ENCODE measurements at places on chromosomes 5 and 9.

GRCh38 chr5:1437226-1437829 is 7.9 kb downstream of the SLC6A3 start:
- no peak for DNase-seq

DNA sequence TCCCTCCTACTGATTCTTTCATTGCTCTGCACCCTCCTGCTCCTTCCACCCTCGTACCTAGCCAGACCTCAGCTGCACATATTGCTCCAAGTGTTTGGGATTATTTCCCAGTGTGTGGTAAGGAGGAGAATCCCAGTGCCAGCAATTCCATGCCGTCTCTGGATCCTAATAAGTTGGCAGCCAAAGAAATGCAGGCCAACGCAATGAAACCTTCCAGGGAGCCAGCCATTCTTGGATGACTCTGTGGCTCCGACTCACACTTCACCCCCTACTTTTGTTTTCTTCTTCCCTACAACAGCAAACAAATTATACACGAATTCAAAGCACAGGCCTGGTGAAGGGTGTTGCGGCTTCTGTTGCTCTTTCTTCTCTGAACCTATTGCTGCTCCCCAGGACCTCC is 82.5 kb upstream of the SLC1A3 start:
- no peak for DNase-seq

DNA sequence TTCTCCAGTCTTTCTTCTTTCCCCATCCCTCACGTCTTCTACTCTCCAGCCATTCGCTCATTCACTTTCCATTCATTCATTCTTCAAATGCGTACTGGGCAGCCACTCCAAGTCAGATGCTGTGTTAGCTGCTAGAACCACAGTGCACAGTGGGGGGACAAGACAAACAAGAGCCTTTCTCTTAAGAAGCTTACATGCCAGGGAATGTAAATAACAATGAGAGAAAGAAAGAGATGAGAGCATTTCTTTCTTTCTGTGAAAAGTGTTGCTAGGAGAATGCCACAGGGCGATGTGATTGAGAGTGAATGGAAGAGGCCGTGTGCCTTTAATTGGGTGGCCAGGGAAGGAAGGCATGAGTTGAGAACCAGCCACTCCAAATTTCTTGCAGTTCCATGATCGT is 46.3 kb upstream of the SMIM23 start:
- DNase-seq, result no peak

- DNase-seq, result no peak
Measured at GRCh38 chr5:110053824-110054223, 364.1 kb downstream of the MAN2A1 start.

- DNase-seq, result no peak
Measured at GRCh38 chr9:120970244-120970643, 43.6 kb upstream of the TRAF1 start.

DNA sequence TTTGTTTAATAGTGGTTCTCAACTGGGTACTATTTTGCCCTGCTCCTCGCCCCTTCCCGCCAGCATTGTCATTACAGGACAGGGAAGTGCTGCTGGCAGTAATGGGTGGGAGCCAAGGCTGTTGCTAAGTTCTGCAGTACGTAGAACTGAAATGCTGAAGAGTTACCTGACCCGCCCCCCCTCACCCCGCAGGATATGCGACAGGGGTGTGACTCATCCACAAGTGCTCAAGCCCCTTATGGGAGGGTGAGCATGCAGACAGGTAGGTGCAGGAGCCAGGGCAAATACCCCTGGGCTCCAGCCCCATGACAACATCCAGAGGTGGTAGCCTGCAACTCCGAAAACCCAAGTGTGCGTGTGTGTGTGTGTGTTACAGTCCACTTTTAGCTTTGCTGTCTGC is 35.7 kb downstream of the LRRC70 start:
- DNase-seq, result no peak

DNA sequence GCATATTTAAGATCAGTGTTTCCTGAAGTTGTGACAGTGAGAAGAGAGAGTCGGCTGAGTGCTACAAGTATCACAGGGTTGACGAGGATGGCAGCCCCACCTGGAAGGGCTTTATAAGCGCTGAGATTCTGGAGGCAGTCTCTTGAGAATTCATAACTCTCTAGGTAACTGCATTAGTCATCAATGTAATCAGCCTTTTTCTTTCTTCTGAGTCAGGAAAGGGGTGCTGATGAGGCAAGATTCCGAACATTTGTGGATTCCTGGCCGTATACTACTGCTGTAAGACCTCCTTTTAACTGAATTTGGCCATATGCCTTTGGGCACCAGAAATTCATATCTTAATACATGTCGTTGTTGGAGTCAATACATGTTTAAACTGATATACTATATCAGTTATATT is 6.6 kb upstream of the RNF20 start:
- DNase-seq, result no peak

DNA sequence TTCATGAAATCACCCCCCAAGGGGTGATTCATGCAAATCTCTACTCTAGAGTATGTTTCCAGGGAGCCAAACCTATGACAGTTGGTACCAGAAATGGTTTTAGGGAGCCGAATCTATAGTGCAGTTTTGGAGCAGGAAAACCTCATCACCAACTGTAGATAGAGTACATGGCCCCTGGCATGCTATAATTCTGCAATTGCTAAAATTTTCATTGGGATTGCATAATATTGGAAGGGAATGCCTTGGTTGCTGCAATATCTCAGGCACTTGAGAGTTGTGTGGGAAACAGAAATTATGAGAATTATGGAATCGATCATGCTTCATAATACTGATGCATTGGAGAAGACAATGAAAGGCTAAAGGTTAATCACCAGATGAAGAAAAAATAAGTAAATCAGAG is 148.2 kb upstream of the PLPPR1 start:
- DNase-seq, result no peak

DNA sequence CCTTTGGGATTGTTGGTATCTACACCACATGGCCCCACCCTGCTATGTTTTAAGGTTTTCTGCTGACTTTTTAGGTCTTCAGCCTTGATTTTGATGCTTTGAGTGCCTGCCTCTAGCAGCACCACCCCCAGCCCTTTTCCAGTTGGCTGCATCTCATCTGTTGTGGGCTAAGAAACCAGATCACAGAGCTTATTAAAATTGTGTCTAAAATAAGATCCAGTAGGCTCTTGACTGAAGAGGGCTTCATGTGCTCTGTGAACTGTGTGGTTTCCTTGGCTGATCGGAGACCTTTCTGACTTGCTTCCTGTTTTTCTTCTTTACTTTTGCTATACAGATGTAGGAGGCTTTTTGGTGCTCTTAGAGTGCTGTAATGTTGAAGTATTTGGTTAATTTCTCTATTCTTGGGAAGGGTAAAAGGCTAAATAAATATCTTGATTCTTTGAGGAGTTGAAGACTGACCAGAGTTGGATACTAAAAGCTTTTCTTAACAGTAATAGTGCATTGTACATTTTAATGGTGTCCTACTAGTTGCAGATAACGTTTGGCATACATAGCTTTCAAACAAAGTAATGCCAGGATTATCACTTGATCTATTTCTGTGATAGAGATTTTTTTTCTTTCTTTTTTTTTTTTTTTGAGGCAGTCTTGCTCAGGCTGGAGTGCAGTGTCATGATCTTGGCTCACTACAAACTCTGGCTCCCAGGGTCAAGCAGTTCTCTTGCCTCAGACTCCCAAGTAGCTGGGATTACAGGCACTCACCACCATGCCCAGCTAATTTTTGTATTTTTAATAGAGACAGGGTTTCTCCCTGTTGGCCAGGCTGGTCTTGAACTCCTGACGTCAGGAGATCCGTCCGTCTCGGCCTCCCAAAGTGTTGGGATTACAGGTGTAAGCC is 4.5 kb downstream of the UBE2D2 start:
- DNase-seq, result peak; percentile 50

- DNase-seq, result no peak
Measured at GRCh38 chr9:121915304-121915625, 177.8 kb downstream of the TTLL11 start.

GRCh38 chr5:138985683-138986082 is 110.5 kb upstream of the LRRTM2 start:
- no peak for DNase-seq

DNA sequence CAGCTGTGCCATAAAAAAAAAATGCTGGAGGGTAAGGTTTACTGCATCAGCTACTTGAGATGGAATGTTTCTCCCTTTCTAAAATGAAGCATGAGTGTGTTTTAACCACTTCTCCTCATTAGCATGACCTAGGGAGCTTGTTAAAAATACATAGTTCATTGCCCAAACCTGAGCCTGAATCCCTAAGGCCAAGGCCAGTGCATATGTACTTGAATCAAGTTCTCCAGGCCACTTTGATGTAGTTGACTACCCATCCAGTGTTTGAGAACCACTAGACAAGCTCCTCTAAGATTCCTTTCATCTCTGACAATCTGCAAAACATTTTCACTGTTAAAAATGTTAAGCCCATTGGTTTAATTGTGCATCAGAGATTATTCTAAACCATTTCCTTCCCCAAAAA is 6.7 kb downstream of the TIMD4 start:
- no peak for DNase-seq

DNA sequence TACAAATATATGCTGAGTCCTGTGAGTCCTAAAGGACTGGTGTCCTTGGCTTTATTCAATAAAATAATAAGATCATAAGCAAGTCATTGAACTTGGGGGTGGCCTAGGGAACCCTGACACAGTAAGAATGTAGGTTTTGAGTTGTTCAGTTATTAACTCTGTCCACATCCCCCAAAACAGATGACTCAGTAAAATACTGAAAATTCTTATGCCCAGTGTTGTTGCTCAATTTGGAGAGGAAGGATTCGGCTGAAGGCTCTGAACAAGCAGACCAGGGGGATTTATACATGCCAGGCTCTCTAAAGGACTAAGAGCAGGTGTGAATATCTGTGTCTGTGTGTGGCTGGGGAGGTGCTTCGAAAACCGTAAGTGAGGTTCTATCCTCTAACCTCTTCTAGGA is 173.7 kb downstream of the RMI1 start:
- no peak for DNase-seq

DNA sequence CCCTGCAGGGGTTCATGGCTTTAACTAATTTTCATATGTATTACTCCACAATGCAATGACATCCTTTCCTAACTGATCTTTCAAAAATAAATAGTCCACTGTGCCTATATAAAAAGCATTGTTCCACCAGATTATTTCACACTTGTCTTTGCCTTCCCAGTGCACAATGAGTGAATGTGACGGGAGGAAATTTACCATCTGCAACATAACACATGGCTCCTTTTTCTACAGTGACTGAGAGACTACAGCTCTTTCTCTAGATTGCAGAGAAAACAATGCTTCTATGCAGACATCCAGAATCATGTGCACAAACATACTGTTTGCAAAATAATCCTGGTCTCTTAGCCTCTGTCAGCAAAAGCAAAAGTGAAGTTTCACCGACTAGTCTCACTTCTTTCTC is 483.7 kb upstream of the PIK3R1 start:
- DNase-seq, result no peak

DNA sequence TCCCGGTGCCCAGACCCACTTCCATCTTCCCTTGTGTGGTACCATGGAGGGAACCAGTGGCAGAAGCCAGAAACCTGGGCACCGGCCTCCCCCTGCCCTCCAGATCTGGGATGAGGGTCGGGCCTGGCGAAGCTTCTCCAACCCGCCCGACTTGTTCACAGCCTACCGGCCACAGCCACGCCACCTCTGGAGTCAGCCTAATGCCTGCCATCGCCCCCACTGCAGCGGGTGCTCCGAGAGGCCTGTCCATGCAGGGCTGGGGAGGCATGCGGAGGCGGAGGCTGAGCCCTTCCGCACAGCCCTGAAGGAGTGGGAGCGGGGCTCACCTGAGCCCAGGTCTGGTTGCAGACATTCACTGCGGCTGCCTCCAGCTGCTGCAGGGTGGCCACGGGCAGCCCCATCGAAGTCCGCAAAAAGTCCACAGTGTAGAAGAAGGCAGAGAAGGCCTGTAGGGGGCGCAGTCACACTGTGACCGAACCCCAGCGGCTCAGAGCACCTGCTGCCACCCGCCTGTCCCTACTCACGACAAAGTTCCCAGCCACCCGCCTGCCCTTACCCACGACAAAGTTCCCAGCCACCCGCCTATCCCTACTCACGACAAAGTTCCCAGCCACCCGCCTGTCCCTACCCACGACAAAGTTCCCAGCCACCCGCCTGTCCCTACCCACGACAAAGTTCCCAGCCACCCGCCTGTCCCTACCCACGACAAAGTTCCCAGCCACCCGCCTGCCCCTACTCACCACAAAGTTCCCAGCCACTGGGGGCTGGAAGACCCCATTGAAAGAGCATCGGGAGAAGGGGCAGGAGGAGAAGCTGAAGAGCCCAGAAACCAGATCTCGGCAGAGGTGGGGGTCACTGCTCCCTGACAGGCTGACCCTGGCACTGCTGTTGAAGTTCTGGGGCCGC is 3.8 kb upstream of the NPDC1 start:
- no peak for DNase-seq

DNA sequence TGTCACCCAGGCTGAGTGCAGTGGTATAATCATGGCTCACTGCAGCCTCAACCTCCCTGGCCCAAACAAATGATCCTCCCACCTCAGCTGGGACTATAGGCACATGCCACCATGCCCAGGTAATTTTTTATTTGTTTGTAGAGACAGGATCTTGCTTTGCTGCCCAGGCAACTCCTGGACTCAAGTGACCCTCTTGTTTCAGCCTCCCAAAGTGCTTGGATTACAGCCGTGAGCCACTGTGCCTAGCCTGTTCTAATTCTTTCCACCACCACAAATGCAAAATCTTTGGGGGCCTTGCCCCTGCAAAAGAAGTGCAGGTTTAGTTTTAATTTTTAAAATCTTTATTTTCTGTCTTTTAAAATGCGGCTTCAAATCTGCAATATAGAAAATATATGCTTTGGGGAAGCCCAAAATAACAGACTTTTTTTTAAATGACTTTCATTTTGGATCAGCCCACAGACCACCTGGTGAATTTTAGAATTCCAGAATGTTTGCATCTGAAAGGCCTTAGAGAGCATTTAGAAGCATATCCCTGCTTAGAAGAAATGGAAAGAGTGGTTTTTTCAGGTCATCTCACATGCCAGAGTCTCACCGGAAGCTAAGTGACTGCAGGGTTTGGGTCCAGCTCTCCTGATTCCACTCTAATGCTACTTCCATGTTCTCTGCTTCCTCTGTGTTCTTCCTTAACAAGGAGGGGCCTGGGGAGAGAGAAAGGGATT is 111.4 kb upstream of the FER start:
- DNase-seq, result no peak

- DNase-seq, result no peak
Measured at GRCh38 chr5:74516211-74516636, 124.3 kb downstream of the ENC1 start.

DNA sequence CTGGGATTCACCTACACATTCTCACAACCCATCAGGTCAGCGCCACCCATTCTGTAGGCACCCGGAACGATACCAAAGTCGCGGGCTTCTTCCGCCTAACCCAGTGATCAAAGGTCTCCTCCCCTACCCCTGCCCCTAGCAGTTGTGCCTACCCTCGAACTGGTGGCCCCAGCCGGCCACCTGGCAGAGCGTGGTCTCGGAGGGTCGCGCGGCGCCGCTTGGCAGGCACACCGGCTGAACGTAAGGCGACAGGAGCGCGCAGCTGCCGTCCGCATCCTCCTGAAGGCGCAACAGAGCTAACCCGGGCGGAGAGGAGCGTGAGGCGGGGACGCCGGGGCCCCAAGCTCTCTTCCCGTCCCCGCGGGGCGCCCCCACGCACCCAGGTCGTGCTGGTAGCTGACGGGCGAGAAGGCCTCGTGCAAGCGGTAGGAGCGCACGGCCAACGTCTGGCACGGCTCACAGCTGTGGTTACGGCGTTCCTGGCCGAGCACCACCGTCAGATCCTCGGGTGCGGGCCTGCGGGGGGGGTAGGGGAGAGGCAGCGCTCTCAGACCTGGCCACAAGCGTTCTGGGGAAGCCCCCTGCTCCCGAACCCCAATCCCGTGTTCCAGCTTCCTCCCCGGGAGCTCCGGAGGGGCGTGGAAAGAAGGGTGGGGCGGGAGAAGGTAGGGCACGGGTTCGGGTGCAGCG is 2.8 kb upstream of the PFN3 start:
- DNase-seq, result peak; percentile 8

All from GF-D8 (cell line).